ENCODE measurements at places on chromosomes 13 and 19. TPM values are rescaled to one million over a fixed set of nuclear protein-coding genes. Genes with fewer than 3 reads are reported as not detected.

The ZBTB45 gene
- 5.7 TPM for total RNA-seq

The TNFSF11 gene
- 0.12 TPM for total RNA-seq

The KLK2 gene
- not detected for total RNA-seq

The BLOC1S3 gene
- total RNA-seq: 2.8 TPM

The NR2F6 gene
- 33.8 TPM for total RNA-seq

The FBXL3 gene
- 63.9 TPM for total RNA-seq

The DCT gene
- total RNA-seq: under 0.01 TPM

The ARMC6 gene
- 44.0 TPM for total RNA-seq

The SUGP1 gene
- total RNA-seq: 29.2 TPM

The ERICH4 gene
- total RNA-seq: not detected

The KLK4 gene
- total RNA-seq: not detected

The PRR19 gene
- 0.25 TPM for total RNA-seq

The IGFL2 gene
- total RNA-seq: not detected

The CYP2B6 gene
- not detected for total RNA-seq

Data from aortic smooth muscle cell (primary cell).